ENCODE measurements at places on chromosomes 5 and 9.

GRCh38 chr5:81904166-81904565 lies 67.7 kb upstream of the ATG10 start:
- no peak for DNase-seq

DNA sequence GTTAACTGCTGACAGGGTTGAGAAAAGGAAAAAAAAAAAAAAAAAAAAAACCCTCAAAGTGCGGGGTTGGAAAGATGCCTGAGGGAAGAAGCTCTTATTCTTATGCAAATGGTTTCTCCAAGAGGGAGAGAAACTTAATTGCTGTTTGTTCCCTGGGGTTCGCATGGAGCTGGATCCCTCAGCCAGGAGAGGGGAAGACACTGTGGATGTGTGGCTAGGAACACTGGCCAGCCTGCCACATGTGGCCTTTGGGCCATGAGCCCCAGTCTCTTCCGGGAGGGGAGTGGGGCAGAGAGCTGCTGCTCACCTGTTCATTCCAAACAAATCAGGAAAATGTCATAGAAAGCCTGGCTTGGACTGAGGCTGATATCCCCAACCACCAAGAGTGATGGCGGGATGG lies 9.4 kb upstream of the SCGB3A2 start:
- no peak for DNase-seq

DNA sequence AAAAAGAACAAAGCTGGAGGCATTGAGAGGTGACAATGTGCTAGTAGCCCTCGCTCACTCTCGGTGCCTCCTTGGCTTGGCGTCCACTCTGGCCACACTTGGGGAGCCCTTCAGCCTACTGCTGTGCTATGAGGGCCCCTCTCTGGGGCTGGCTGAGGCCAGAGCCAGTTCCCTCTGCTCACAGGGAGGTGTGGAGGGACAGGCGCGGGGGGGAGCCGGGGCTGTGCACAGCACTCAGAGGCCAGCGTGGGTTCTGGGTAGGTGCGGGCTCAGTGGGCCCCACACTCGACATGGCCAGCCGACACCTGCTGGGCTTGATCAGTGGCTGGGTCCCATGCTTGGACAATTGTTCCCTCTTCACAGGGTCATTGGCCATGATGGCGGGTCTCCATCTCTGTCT lies 202.5 kb upstream of the GRAMD2B start:
- no peak for DNase-seq

GRCh38 chr5:74570250-74570649 lies 70.3 kb downstream of the ENC1 start:
- DNase-seq: no peak

GRCh38 chr9:33458444-33458843 lies 11.1 kb upstream of the AQP3 start:
- no peak for DNase-seq

GRCh38 chr9:133713960-133714495 lies 24.1 kb downstream of the SARDH start:
- no peak for DNase-seq

DNA sequence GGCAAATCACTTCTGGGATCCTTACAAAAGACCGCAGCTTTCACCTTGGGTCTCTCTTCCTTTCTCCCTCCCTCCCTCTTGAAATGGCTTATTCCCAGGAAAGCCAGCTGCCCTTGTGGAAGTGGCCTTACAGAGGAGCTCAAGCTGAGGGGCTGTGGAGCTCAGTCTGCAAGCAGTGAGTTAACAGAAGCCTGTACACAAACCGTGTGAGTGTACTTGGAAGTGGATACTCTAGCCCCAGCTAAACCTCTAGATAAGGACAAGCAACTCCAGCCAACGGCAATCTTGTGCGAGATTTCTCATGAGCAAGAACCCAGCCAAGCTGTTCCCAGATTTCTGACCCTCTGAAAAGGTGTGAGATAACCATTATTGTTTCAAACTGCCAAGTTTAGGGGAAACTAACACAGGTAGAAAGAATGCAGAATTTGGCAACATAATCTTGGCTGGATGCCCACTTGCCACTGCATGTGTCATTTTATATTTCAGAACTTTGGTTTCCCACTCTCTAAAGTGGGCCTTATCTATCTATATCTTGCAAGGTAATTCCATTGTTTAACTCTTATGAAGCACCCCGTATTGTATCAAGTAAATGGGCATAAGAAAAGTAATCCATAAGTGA lies 85.6 kb downstream of the CDH18 start:
- no peak for DNase-seq

- no peak for DNase-seq
Observed at GRCh38 chr9:19493876-19494275, 85.1 kb downstream of the ACER2 start.

- DNase-seq: no peak
Observed at GRCh38 chr9:71931166-71931565, 19.7 kb downstream of the C9orf85 start.

DNA sequence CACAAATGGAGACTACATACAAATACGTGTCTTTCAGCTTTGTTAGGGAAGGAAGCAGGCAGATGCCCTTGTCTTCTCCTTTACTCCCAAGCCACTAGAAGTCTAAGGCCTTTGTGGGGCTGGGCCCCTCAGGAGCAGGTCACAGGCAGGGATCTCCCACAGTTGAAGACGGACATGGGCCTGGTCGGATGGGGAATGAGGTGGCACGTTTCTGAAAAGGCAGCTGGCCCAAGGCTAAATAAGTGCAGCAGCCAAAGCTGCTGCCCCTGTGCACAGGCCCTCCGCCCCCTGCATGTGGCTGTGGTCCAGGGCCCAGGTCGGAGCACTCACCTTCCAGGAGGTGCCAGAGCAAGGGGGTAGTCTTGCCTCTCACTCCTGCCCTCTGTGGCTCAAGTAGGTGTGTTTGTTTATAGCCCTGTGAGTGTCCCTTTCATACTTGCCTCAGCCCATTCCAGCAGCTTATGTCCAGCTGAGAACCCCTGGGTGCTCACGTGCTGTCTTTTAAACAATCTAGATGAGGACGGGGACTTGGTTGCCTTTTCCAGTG lies 1.8 kb downstream of the SQSTM1 start:
- no peak for DNase-seq

DNA sequence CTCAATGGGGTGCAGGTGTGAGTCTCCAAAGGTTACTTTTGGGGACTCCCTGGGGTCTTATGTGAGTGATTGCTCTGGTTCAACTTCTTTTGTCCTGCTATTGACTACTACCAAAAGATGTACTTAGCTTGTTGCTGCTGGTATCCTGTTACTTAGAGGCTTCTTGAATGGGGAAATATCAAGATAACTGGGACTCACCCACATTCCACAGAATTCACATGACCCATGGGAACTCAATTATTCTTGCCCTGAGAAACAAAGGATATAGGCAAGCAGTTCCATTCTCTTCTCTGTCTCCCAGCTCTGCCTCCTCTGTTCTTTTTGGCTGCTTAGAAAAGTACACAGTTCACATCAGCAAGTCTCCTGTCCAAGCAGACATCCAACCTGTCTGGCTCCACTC lies 105.9 kb downstream of the UNC13B start:
- no peak for DNase-seq

DNA sequence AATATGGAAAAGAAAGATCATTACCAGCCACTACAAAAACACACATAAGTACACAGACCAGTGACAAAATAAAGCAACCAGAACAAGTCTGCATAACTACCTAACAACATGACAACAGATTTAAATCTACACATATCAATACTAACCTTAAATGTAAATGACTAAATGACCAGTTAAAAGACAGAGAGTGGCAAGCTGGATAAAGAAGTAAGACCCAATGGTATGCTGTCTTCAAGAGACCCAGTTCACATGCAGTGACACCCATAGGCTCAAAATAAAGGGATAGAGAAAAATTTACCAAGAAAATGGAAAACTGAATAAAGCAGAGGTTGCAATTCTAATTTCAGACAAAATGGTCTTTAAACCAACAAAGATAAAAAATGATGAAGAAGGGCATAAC lies 938.1 kb downstream of the EFNA5 start:
- no peak for DNase-seq

- no peak for DNase-seq
Observed at GRCh38 chr9:77843076-77843870, 188.3 kb downstream of the GNAQ start.

DNA sequence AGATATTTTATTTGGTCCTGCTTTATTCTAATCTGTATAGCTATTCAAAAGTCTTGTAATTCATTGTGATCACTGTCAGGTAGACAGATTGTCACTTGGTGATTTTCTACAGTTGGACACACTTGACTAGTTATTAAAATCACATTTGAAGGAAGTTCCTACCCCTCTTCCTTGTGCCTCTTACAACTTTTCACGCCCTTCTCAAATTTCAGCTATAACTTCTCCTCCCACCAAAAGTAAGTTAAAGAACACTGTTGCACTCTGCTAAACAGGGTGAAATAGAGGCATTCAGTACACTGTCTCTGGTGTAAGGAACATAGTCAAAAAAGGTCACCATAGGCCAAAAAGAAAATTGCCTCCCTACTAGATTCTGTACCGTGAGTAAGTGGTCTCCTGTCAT lies 142.1 kb upstream of the POU5F2 start:
- DNase-seq: no peak

GRCh38 chr5:144472221-144472620 lies 301.5 kb downstream of the KCTD16 start:
- no peak for DNase-seq

- no peak for DNase-seq
Observed at GRCh38 chr9:88322906-88323566, 65.2 kb upstream of the SPIN1 start.

DNA sequence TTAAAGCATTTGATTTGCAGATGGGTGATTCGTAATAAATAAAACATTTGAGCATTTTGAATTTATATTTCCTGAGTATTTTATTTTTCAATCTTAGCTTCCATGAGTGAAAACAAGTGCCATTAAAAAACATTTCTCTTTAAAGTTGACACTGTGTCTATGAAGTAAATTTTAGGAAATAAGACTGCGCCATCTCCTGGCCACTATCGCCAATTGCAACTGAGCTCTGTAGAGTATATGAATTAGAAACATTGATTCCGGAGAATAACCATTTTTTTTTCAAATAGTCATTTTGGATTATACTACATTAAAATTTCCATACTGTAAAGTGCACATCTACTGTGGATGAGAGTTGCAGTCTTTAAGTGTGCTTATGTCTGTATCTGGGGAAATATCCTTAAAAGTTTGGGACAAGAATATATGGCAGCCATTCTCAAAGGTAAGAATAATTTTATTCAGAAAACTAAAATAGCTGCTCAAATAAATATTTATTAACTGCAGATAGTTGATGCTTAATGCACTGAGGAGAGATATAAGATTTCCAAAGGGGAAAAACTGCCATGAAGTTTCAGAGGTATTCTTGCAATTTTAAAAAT lies 5.9 kb downstream of the DMRTA1 start:
- no peak for DNase-seq

GRCh38 chr5:95759634-95760033 lies 28.5 kb downstream of the RHOBTB3 start:
- DNase-seq: peak; percentile 23

GRCh38 chr9:123089040-123089439 lies 55.6 kb downstream of the GPR21 start:
- DNase-seq: peak; percentile 47

DNA sequence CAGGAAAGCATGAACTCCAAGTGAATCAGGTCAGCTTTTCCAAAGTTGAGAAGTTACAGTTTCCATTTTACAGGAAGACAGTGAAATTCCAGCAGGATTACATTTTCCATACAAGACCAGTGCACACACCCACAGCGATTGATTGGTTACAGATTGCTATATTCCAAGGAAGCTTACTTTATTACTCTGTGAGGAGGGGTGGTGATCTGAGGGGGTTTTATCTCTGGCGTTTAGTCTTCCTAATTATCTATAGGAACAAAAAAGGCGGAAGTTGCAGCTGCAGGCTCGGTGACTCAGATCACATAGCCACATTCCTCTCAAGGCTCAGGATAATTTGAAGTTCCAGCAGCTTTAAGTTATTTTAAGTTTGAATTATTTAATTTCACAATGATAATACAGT lies 450.4 kb upstream of the NMUR2 start:
- DNase-seq: no peak

DNA sequence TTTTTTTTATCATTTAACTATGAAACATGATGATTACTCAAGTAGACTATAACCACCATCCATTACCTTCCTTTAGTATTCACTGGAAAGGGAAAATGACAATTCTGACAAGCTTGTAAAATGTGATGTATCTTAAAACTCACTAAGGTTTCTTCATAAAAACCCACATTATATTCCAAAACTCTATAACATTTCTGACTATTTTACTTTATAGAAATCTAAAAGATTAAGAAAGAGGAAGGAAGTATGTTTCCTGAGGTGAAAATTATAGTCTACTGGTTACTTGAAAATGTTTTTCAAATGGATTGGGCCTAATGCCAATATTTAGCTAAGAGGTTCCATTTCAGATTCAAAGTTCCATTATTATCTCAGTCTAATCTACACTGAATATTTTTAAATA lies 1982.2 kb upstream of the C9orf72 start:
- no peak for DNase-seq

DNA sequence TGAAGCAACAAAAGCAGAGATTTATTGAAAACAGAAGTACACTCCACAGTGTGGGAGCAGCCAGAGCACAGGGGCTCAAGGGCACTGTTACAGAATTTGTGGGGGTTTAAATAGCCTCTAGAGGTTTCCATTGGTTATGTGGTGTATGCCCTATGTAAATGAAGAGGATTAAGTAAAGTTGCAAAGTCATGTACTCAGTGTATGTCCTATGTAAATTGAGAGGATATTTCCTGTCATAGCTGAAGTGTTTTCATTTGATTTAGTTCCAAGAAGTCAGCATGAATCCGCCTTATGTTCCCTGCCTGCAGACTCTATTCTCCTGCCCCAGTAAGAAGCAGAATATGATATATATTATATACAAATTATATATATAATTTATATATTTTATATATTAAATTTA lies 966.0 kb upstream of the COX7C start:
- DNase-seq: no peak

GRCh38 chr5:84086511-84086910 lies 298.2 kb downstream of the EDIL3 start:
- no peak for DNase-seq

- no peak for DNase-seq
Observed at GRCh38 chr5:174235221-174236011, 189.9 kb downstream of the NSG2 start.
